ENCODE measurements at places on chromosomes 12 and 14.

GRCh38 chr12:109880043-109880931 lies at the start of gene GLTP:
TSS of gene GLTP (minus strand) at chr12:109880541. CDS start at chr12:109880374, 167 bp downstream.
- DNase-seq, result peak; percentile 91

GRCh38 chr14:78469947-78470346 lies 299.8 kb downstream of the NRXN3 start:
- no peak for DNase-seq

DNA sequence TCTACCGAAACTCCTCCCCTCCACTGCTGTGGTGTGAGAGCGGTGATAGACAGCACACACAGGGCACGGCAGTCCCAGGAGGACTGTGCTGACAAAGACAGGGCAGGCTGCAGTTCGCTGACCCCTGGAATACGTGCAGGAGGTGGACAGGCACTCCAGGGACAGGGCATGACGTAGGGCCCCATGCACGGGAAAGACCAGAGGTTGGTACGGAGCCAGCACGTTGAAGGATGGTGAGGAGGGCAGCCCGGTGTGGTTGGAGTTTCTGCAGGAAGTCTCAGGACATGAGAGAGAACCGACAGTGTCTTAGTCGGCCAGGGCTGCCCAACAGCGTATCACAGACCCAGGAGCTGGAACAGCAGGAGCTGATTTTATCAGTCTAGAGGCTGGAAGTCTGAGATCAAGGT lies 254.2 kb upstream of the FKBP4 start:
- no peak for DNase-seq

DNA sequence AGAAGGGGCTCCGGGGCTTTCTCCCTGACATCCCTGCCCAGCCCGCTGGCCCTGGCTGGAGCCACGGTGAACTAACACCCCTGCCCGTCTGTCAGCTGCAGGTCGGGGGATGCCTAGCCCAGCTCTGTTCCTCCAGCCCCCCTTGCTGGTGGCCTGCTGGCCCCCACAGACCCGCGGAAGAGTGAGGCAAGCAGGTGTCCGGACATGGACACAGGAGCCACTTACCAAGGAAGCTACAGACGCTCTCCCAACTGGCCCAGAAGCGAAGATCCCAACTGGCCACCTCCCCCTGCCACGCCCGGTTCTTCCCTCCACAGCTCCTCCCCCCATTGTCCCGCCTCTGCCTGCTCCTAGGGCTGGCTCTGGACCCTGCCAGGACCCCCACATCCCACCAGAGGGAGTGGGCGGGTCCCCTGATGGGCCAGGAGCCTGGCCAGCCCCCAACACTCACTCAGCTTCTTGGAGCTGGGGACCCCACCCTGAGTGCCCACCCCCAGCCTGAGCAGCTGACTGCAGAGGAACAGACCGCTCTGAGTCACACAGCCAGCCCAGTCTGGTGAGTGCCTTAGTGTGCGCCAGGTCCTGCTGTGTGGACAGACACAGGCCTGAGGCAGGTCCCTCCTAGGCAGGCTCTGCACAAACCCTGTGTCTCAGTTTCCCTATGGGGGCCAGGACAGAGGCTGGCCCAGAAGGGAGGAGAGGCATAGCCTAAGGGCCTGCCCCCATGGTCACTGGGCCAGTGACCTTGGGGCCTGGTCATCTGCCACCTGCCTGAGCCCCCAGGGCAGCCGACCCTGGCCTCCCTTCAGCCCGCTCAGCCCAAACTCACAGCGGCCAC lies 7.7 kb downstream of the AHNAK2 start:
- no peak for DNase-seq

- DNase-seq, result no peak
These were observed 55.5 kb downstream of the FAM222A start for GRCh38 chr12:109768901-109769670.

- no peak for DNase-seq
These were observed 192.1 kb downstream of the CPNE8 start for GRCh38 chr12:38713294-38713693.

DNA sequence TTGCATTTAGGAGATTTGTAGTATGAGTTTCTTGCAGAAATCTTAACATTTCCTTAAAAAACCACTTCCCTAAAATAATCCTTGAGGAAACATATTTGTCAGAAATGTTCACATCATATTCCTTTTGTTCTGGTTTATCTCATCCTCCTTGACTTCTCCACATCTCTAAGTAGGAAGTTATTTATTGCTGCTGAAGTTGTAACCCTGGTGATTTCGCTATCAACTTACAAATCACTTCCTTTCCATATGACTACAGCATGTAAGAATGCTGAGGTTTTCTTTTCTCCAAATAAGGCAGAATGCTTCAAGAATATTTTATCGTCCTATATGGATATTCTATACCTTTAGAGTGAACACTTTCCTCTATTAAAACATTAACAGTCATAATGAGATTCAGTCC lies 751.7 kb downstream of the NRXN3 start:
- no peak for DNase-seq

DNA sequence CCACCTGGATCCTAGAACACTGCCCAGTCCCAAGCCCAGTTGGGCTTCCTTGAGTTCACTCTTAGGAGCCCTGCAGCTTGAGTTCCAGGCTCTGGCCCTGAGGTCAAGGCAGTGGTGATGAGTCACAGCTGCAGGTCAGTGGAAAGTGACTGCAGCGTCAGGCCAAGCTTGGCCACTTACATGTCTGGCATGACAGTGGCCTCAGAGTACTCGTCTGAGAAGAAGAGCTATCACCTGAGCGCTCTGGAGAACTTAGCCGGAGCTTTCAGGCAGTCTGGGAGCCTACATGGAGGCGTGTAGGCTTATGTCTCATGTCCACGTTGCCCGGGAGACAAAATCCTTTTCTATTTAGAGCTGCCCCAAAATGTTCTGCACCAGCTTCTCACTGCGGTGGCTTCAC lies 75.6 kb downstream of the ARL6IP4 start:
- DNase-seq, result no peak

- no peak for DNase-seq
These were observed 18.0 kb upstream of the NKX2-1 start for GRCh38 chr14:36538051-36538450.

- DNase-seq, result no peak
These were observed 22.2 kb upstream of the BEGAIN start for GRCh38 chr14:100609331-100609870.

DNA sequence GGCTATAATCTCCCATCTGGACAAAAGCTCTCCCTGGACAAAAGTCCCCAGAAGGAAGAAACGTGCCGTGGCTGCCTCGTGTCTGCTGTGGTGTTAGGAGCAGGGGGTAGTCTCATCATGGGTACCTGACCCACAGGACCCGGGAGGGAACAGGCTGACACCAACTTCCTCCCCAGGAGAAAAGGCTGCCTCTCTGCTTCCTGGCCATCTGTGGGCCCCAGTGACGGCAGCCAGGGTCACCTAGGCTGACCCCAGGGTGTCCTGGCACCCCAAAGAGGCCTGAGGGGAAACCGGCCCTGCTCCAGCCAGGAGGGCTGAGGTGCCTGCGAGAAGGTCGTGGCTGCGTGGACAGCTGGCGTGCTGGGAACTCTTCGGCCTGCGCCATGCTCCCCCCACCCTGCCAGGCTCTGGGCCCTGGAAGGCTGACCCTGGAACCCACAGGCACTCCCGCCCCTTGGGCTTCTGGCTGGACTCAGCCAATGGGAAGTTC lies 133.9 kb downstream of the RFLNA start:
- no peak for DNase-seq

GRCh38 chr14:95523051-95523814 lies 6.8 kb upstream of the SYNE3 start:
- DNase-seq, result no peak

- DNase-seq, result no peak
These were observed 35.8 kb downstream of the CKAP4 start for GRCh38 chr12:106211973-106212372.

- no peak for DNase-seq
These were observed 668 bp downstream of the MRPS35 start for GRCh38 chr12:27711317-27711682.

GRCh38 chr12:23533265-23533664 lies 416.2 kb downstream of the SOX5 start:
- DNase-seq, result no peak
